Activated CD4-positive, alpha-beta T cell treated with anti-CD3 and anti-CD28 coated beads for 1 hour (primary cell): ENCODE measurements at places on chromosomes 12 and 14.

- DNase-seq = no peak
Observed at GRCh38 chr14:74596741-74597450, 15.1 kb downstream of the LTBP2 start.

GRCh38 chr12:15910468-15910863 is 666 bp upstream of the DERA start:
- no peak for DNase-seq

- DNase-seq = no peak
Observed at GRCh38 chr12:19440916-19441315, 1.6 kb downstream of the AEBP2 start.

- no peak for DNase-seq
Observed at GRCh38 chr14:99272632-99272898, 568 bp upstream of the BCL11B start.

DNA sequence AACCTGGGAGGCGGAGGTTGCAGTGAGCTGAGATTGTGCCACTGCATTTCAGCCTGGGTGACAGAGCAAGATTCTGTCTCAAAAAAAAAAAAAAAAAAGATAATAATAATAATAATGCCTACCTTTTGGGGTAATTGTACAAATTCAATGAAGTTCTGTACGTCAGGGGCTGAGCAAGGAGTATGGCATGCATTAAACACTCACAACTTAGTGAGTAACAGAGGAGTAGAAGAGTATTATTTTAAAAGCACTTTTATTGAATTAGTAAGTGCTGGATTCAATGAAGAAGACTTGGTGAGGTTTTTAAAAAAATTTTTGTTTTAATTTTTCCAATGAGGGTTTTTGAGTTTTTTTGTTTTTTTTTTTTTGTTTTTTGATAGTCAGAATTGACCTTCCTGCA is 783.6 kb upstream of the TBX3 start:
- DNase-seq = no peak

DNA sequence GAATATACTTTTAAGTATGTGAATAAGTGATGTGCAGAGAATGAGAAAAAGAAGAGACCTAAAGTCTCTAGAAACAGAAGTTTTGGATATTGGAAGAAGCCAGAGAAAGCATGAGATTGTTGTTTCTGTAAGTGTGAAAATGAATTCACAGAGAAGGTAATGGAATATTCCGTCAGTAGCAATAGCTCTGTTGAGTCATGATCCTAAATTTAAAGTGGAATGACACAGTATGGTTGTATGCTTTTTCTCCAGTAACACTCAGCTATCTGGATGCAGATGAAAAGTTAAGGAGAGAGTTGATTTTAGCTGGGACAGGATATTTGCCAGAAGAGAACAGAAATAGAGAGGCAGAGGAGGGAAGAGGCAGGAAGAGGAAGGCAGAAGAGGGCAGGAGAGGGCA is 1166.3 kb downstream of the GALC start:
- no peak for DNase-seq

GRCh38 chr12:2627076-2627834 is 167.5 kb upstream of the FKBP4 start:
- DNase-seq = no peak

DNA sequence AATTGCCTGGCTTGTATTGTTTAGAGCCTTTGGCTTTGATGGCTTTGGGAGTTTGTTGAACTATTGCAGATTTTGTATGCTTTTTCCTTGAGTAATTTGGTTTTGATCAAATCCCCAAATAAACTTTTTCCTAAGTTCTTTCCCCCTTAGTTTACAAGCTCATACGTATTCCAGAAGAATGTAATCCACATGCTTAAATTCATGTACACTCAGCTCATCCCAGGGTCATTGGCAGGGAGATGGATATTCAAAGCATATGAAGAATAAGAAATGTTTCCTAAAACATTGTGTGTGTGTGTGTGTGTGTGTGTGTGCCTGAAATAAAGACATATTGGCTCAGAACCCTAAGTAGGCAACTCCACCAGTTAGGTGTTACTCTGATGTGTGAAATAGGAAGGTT is 89.4 kb downstream of the TMEM30B start:
- DNase-seq = no peak

- no peak for DNase-seq
Observed at GRCh38 chr12:74412606-74413230, 124.9 kb upstream of the ATXN7L3B start.

DNA sequence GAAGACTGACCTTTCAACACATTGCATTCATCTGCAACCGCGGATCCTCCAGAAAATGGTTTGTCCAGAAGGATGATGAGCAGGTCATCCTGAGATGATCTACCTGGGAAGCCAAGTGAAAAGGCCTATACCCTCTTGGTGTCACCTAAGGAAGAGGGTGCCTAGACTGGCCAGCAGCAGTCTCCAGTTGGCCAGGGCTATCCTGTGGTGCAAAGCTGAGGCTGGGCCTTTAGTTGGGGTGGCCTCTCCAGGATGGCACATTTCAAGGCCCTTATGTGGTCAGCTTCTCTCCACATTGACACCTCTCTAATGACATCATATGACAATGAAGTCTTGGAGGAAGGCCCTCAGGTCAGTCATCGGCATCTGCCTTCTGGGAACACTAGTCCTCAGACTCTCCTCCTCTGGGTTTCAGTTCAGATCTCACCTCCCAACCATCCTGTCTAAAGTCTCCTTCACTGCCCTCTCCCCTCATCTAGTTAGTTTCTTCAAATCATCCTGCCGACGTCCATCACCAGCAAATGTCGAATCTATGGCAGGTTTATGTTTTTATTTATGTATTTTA is 3.3 kb upstream of the SLC22A17 start:
- no peak for DNase-seq

DNA sequence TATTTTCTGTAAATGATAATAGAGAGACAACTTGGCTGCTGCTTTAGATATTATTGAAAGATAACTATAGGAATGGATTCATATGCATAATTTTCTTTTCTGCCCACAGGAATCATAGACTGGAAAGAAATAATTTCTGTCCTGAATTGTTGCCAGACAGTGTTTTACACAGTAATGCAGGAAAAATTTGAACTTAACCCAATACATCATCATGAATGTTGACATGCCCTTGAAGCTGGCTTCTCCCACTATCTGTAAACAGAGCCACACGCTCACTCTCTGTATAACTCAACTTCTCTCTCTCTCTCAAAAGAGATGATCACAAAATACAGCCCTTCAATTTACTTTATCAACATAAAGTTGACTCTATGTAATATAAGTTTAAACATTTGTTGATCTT is 56.6 kb downstream of the PAX9 start:
- DNase-seq = no peak

- DNase-seq = no peak
Observed at GRCh38 chr12:10221846-10222245, 9.2 kb downstream of the GABARAPL1 start.

DNA sequence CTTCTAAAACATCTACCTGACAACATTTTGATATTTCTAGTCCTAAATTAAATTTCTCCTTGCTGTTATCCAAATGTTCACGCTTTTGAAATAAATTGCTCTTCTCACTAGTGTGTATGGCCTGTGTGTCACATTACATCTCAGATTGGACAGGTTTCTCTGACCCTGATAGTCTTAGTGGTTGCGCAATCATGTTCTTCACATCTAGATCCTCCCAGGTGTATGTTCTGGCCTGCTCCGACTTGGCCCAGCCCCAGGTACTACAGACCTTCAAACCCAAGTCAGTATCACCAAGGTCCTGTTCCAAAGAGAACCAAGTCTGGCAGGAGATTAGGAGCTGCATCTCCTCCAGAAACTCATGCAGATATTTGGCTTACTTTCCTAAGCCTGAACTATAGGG is 209.5 kb downstream of the ASCL1 start:
- DNase-seq = no peak

GRCh38 chr14:71324767-71325272 is 417.6 kb downstream of the PCNX1 start:
- DNase-seq = no peak

- DNase-seq = no peak
Observed at GRCh38 chr14:81464253-81465002, 64.3 kb upstream of the STON2 start.

GRCh38 chr12:78204926-78205325 is 374.2 kb downstream of the NAV3 start:
- no peak for DNase-seq

- no peak for DNase-seq
Observed at GRCh38 chr14:70908935-70909641, 1.8 kb downstream of the PCNX1 start.

- no peak for DNase-seq
Observed at GRCh38 chr12:3311027-3311402, 180.0 kb upstream of the PRMT8 start.

- no peak for DNase-seq
Observed at GRCh38 chr14:68514608-68515194, 278.2 kb downstream of the ZFP36L1 start.

DNA sequence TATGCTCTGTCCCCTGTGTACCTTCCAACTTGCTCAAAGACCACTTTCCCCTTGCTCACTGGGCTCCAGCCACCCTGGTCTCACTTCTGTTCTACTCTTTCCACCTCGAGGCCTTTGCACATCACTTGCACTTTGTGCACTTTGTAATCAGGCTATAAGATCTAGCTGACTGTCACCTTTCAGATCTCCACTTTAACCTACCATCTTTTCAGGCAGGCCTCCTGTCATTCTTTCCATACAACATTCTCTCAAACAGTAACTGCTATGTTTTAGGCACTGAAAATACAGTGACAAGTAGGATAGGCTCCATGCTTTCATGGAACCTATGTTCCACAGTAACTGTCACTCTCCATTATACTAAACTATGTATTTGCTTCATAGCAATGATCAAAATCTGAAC is 14.0 kb downstream of the CPM start:
- no peak for DNase-seq

DNA sequence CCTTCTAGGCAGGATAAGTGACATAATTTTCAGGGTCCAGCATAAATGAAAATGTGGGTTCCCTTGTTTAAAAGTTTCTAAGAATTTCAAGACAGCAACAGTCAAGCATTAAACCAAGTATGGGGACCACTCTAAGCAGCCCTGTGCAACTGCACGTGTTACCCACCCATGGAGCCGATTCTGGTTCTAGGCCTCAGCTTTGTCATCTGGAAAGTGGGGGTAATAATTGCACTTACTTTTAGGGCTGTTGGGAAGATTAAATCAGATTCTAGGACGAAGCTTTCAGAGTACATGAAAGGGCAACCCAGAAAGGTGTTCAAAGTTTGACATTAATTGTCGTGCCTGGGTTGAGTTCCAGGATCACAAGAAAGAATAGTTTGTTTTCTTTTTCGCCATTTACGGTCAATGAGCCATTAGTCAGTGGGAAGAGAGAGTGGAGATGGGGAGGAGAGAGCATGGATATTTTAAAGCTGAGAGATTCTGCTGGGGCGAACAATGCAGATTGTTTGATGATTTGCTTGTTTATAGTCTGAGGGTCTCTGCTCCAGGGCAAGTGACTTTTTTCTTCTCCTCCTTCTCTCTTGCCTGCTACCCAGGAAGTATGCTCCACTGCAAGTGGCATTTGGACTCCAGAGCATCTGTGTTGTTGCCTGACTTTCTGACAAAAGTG is 10.7 kb upstream of the PPFIBP1 start:
- no peak for DNase-seq
